CD4-positive, alpha-beta T cell treated with Interferon gamma for 1 hour (primary cell): ENCODE measurements at places on chromosomes 11 and 22.

- no peak for DNase-seq
Observed at GRCh38 chr22:19176732-19177131, 1.8 kb downstream of the SLC25A1 start.

DNA sequence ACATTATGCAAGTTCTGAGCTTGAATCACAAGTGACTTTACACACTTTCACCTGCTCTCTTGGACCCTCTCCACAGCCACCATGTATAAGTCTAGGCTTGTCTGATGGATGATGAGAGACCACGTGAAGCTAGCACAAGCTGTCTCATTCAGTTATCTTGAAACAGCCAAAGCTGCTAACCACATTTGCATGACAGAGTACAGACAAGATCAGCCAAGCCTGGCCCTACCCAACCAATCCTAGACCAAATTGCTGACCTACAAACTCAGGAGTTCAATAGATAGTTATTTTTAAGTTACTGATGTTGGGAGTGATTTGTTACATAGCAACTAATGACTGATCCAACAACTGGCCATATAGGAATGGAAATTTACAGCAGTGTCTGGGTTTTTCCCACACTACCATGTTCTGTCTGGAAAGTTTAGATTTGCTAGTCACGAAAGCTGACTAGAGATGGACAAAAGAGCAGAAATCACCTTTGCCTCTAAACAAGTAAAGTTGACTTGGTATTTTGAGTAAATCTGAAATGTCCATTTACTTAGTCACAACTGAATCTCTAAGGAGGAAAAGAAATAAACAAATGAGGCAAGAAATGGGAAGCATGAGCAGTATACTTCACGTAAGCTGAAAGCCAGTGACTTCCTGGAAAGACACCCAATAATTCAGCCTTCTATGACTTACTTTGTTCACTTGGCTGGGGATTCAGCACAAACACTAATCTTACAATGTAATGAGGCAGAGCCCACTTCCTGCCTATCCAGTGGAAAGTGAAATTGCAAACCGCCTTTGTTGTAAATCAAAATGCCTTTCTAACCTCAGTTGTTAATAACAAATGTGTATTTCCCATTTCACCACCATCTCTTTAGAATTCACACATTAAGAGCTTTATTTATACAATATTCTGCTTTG lies 101.7 kb downstream of the FAM181B start:
- DNase-seq, result no peak

DNA sequence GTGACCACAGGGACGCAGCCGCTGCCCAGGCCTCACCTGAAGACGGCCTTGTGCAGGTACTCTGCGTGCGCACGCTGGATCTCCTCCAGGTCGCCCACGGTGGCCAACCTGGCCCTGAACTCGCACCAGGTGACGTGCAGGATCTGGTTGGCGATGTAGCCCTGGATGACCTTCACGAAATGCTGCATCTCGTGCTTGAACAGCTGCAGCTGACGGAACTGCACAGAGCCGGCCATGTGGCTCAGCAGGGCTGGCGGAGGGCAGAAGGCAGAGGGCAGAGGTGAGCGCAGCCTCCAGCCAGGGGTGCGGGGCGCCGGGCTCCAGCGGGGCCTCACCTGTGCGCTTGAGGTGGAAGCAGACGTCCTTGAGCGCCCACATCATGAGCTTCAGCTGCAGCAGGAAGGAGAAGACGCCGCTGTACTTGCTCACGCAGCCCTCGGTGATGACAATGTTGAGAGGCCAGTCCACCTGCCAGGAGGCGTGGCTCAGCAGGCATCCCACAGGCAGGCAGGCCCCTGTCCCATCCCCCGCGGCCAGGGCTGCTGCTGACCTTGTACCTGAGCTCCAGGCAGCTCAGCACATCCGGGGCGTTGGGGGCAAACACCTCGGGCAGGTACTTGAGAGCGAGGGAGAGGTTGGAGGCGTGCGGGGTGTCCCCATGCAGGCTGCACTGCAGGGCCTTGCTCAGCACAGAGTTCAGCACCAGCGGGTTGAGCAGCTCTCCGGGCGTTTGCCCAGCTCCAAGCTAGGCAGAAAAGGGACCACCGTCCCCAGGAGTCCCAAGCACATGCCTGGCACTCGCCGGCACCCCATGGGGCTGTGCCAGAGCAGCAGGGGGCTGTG lies 17.6 kb downstream of the SELENOO start:
- DNase-seq, result no peak

DNA sequence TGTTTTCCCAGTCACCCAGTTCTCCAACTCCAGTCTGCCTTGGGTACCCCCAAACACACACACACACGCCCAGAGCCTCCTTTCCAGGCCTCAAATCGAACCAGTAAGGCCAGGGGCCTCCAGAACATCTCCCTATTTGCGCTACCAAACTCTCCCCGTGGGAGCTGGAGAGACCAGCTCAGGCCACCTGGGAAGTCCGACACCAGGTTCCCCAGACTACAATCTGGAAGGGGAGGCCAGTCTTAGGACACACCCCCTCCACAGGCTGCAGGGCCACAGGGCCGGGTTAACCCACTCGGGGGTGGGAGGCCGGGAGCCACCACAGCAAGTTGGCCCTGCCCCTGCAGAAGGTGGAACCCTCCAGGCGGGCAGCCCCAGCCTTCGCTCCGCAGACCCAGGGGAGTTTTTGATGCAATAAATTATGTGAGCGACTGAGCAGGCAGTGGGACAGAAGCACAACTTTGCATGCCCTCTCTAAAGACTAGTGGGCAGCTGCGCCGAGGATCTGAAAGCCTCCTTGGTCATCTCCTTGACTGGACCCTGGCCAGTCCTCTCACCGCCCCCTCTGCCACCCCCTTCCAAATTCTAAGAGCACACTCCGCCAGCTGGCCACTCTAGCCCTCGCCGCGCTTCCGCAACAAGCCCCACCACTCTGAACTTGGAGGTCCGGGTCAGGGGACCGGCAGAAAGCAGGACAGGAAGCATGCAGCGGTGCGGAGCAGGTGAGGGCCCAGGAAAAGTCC lies 2.8 kb downstream of the IGF2 start:
- no peak for DNase-seq

- DNase-seq, result no peak
Observed at GRCh38 chr11:111305162-111305802, 6.9 kb downstream of the POU2AF3 start.

DNA sequence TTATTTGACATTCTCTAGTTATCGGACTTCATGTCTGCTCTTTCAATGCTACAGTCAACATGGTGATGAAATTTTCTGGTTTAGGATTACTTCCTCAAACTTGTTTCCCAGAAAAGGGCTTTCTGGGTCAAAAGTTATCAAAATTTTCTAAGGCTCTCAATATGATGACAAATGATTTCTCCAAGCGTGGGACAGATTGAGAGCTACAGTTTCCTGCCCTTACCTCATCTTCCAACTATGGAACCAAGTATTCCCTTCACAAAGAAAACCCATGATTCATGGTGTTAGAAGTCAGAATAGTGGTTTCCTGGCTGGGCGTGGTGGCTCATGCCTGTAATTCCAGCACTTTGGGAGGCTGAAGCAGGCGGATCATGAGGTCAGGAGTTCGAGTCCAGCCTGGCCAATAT lies 17.8 kb downstream of the MYO18B start:
- peak; percentile 27 for DNase-seq

DNA sequence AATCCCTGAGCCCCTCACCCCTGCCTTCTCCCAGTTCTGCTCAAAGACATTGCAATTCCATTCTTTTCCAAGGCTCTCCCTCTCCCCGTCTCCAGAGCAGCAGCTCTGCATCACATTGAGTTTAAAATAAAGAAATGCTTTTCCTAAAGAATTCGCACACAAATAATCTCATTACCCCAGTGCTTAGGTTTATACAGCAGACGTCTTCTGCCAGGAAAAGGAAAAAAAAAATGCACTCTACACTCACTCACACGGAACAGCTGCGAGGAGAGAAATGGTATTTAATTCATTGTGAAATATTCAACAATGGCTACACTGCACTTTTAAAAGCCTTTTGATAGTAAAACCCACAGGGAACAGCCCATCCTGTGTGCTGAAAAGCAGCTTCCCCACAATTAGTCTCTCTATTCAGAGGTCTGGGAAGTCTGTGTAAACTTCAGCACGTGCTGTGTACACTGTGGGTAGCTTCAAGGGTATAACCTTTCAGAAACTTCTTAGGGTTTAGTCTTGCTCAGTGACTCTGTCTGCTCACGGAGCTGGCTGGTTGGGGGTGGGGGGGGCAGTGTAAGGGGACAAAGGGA lies 42.8 kb downstream of the ETS1 start:
- no peak for DNase-seq

- no peak for DNase-seq
Observed at GRCh38 chr11:45511566-45511965, 153.9 kb downstream of the CHST1 start.

DNA sequence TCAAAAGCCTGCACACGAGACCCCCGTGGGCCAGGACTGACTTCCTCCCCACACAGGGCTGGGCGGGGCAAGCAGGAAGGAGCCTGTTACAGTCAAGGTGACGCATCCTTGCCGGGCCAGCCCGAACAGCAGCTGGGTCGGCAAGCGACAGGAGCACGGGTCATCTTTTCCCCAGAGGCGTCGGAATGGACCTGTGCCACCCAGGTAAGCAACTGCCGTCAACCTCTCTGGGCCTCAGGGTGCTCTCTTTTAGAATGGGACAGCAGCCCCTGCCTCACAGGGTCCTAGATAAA lies at the start of gene CYTH4:
CYTH4 (plus strand) TSS at position 124 of the 293 bp plus-strand sequence; CDS start at position 186, 62 bp downstream.
- peak; percentile 77 for DNase-seq

- DNase-seq, result no peak
Observed at GRCh38 chr22:32217465-32217864, 12.6 kb upstream of the RFPL2 start.

DNA sequence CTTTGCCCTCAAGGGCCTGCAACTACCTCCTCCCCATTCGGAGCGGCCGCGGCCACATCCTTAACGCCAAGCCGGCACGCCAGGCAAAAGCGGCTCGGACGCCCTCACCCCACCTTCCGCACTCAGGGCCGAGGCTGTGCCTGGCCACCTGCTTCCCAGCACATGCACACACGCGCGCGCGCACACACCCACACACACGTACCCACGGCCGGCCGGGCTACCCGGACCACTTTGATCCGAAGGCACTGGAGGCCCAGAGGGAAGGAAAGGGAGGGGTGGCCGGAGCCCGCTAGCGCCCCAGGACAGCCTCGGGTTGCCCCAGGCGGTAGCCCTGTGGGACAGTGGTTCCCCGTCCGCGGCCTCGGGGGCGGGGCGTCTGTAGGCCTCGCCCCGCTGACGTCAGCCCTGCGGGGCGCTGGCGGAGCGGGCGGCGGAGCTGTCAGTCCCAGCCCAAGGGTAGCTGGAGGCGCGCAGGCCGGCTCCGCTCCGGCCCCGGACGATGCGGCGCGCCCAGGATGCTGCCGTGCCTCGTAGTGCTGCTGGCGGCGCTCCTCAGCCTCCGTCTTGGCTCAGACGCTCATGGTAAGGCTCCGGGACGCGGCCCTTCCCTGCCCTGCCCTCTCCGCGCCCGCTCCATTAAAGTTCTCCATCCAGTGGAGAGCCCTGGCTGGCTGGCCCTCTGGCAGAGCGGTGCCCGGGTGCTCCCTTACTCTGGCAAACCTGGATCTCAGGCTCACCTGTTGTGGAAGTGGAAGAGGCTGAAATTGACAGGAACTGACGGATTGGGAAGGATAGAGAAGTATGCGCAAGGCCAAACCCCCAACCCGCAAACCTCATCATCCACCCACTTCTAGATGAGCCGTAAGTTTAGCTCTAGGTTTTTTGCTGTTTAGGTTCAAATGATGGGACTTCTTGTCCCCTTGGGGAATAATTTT lies at the start of gene IL10RA:
IL10RA (plus strand) TSS at position 442 of the 935 bp plus-strand sequence; CDS start at position 516, 74 bp downstream.
- peak; percentile 88 for DNase-seq

GRCh38 chr11:17807034-17807433 lies 72.5 kb downstream of the KCNC1 start:
- no peak for DNase-seq

DNA sequence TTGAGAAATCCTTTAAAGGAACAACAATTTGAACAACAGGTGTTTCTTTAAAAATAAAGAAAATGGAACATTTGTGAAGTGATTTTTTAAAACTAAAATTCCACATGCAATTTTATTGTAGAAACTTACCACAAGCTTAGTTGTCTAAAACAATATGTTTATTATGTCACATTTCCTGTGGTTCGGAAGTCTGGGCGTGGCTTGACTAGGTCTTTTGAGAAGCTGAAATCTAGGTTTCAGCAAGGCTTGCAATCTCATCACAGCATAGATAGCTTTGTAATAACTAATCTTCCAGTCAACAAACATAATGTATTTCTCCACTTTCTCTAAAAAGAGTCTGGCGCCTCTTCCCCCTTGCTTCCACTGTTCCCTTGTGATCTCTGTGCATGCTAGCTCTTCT lies 27.0 kb downstream of the MS4A6A start:
- DNase-seq, result no peak

GRCh38 chr11:57163160-57163868 lies 18.4 kb upstream of the LRRC55 start:
- no peak for DNase-seq

DNA sequence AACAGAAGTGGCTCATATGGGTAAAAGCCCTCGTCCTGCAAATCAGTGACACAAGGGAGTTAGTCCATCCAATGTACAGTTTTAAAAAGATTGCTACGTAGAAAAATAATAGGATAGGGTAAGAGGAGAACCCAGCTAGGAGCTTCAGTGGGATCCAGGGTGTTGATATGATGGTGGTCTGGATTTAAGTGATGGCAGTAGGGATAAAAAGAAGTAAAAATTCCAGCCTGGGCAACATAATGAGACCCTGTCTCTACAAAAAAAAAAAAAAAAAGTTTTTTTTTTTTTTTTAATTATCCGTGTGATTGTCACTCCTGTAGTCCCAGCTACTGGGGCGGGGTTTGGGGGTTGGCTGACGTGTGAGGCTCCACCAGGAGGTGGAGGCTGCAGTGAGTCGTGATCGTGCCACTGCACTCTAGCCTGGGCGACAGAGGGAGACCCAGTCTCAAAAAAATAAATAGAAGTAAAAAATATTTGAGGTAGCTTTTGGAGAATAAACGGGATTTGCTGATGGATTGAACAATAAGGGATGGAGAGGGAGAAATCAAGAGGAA lies 7.0 kb upstream of the L3MBTL2 start:
- DNase-seq, result peak; percentile 32

GRCh38 chr11:19526119-19526518 lies 186.5 kb upstream of the NAV2 start:
- no peak for DNase-seq

DNA sequence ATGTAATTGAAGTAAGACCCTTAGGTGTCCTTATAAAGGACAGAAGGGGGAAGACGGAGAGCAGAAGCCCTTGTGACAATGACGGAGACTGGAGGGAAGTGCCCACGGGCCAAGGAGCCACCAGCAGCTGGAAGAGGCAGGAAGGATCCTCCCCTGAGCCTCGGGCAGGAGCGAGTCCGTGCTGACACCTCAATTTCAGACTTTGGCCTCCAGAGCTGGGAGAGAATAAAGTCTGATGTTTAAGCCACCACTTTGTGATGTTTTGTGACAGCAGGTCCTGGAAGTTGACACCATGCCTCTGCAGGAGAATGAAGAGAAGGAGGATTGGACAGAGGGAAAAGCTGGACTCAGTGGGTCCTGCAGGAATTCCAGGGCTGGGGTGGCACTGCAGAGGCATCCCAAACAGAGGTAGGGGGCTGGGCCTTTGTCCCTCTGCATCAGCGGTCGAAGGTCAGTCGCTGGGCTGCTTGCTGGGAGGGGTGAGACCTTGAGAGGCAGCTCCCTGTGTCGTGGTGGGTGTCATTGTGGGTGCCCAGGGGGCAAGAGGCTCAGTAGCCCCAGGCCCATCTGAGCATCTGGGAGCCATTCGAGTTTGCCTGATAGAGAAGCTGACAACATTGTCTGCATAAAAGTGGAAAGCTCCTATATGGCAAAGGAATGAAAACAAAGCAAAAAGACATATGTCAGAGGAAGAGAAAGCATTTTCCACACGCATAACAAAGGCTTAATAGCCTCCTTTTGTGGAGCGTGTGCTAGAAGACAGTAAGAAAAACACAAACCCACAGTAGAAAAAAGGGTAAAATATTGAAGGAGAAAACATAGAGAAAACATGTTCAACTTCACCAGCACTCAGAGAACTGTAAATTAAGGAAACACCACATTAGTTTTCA lies 68.8 kb downstream of the RTL6 start:
- no peak for DNase-seq
